Mesendoderm (in vitro differentiated cells): ENCODE measurements at places on chromosomes 7 and 10.

DNA sequence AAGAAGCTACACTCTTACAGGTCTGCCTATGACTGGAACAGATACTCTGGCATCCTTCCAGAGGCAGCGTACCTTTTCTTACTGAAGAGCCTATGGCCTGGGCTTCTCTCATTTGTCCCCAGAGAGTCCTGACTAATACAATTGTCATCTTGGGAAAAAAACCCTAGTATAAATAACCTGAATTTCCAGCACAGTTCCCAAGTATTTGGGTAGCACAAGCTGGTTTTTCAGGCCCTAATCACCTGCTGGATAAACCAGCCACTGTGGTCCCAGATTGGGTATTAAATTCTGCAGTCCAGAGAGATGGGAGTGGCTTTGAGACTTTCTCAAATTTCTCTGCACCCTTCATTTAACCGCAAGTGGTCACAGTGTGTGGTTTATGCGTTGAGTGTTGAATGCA lies 186.8 kb upstream of the NEBL start:
- no peaks in the 10 kb centered on the region for H3K36me3 ChIP-seq
- no peaks in the 10 kb centered on the region for H3K4me1 ChIP-seq
- H3K27ac ChIP-seq: no peak overlapping the region
- no peak overlapping the region for H3K4me3 ChIP-seq

GRCh38 chr10:42926843-42927242 lies 144.2 kb downstream of the BMS1 start:
- H3K27ac ChIP-seq: no peak overlapping the region
- DNase-seq: peak; percentile 71
- no peaks in the 10 kb centered on the region for H3K36me3 ChIP-seq
- peaks cover 2% of the 10 kb centered on the region for H3K4me1 ChIP-seq
- H3K4me3 ChIP-seq: no peak overlapping the region
- no peaks in the 10 kb centered on the region for H3K27me3 ChIP-seq

- H3K4me1 ChIP-seq: peaks cover 7% of the 10 kb centered on the region
- no peaks in the 10 kb centered on the region for H3K27me3 ChIP-seq
- peak; percentile 33 for DNase-seq
- H3K36me3 ChIP-seq: no peaks in the 10 kb centered on the region
- H3K4me3 ChIP-seq: no peak overlapping the region
- H3K27ac ChIP-seq: no peak overlapping the region
Measured at GRCh38 chr10:109427411-109427810, 495.9 kb downstream of the XPNPEP1 start.

GRCh38 chr10:113278664-113279063 lies 274.2 kb upstream of the HABP2 start:
- no peak for DNase-seq
- H3K27ac ChIP-seq: no peak overlapping the region
- no peaks in the 10 kb centered on the region for H3K36me3 ChIP-seq
- no peak overlapping the region for H3K4me3 ChIP-seq
- no peaks in the 10 kb centered on the region for H3K27me3 ChIP-seq

DNA sequence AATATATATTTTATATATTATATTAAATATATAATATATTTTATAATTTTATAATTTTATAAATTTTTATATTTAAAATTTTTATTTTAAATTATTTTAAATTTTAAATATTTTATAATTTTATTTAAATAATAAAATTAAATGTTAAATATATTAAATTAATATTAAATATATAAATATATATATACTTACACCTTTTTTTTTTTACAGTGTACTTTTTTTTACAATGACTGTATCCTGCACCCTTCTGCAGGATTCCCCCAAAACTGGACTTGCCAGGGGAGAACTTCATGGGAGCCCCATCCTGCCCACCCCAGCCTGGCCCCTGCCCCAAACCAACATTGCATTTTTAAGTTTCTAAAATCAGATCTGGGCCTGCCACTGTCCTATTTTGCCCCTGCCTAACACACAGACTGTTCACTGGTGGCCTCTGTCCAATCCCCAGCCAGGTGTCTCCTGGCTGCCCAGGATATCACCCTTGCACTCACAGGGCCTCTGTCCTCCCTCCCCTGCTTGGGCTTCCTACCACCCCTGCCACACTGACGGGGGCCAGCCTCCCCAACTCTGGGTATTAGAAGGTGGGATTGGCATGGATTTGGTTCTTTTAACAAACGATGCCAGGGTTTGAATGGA lies 138.0 kb downstream of the ADCY1 start:
- H3K27ac ChIP-seq: no peak overlapping the region
- DNase-seq: no peak
- H3K36me3 ChIP-seq: no peaks in the 10 kb centered on the region
- no peaks in the 10 kb centered on the region for H3K27me3 ChIP-seq
- no peaks in the 10 kb centered on the region for H3K4me1 ChIP-seq
- no peak overlapping the region for H3K4me3 ChIP-seq

DNA sequence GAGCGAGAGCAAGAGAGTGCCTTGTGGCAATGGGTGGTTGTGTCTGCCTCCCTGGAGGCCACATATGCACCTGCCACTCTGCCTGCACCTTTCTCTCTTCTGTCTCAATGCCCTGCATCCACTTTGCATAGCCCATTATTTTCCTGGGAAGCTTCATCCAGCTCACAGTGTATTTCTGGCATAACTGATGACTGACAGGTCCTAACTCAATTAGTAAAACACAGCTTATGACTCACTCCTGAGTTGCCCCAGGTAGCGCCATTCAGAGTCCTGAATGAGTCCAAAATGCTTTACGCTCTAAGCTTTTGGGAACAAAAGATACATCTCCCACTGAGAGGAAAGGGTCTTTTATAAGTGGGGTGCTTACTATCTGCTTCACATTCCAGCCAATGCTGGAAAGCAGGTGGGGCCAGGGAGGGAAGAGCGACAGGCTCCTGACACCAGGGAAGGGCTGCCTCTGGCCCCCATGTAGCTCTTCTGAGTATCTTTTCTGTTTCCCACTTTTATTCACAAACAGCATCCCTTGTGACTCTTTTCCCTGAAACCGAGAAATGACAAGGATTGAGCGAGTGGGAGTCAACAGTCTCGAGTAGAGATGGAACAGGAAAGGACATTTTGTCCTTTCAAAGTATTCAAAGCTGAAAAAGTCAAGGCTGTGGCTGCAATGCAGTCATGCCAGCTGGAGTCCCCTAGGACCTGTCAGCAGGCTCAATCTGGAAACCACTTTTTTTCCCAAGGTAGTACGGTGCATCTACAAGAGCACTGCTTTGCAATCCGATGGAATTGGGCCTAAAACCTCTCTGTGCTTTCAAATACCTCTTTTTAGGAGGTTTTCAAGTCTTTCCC lies 479.3 kb upstream of the PODXL start:
- H3K27me3 ChIP-seq: no peaks in the 10 kb centered on the region
- H3K4me3 ChIP-seq: no peak overlapping the region
- no peak overlapping the region for H3K27ac ChIP-seq
- no peaks in the 10 kb centered on the region for H3K4me1 ChIP-seq
- H3K36me3 ChIP-seq: no peaks in the 10 kb centered on the region
- DNase-seq: no peak

- DNase-seq: no peak
- H3K27me3 ChIP-seq: no peaks in the 10 kb centered on the region
- H3K4me3 ChIP-seq: no peak overlapping the region
- H3K36me3 ChIP-seq: no peaks in the 10 kb centered on the region
- H3K4me1 ChIP-seq: no peaks in the 10 kb centered on the region
Measured at GRCh38 chr10:76543655-76544054, 1094.0 kb downstream of the KCNMA1 start.

DNA sequence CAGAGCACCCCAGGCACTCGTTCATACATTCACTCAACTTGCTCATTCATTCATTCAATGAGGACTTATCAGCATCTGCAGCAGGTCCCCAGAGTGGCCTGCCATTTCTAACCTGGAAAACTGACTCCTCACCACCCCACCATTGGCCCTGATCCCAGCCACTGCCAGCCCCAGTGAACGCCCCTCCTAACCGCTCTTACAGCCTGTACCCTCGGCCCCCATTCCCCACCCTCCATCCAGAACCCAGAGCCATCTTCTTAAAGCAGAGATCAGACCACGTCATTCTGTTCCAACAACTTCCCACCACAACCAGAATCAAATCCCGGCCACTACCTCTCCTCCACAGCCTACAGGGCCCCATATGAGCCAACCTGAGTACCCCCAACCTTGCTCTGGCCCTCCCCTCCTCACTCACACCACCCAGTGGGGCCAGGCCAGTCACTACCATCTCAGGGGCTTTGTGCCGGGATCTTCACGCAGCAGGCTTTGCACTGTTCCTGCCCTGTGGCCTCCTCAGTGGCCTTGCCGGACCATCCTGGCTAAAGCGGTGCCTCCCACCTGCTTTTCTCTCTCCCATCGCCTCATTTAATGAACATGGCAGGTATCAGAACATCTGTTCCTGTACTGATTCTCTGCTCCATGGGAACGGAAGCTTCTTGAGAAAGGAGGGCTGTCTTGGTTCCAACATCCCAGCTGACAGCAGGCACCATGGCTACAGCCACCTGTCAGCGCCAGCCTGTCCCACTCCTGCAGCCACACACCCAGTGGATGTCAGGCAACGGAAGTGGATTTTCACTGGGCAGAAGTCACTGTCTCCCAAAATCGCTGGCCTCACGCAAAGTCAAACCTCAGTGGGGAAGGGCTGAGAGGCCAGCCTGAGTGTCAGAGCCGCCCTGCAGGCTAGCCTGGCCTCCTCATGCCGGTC lies 45.4 kb downstream of the FAM53B start:
- H3K4me1 ChIP-seq: no peaks in the 10 kb centered on the region
- H3K4me3 ChIP-seq: no peak overlapping the region
- no peaks in the 10 kb centered on the region for H3K27me3 ChIP-seq
- no peak for DNase-seq
- H3K36me3 ChIP-seq: no peaks in the 10 kb centered on the region

DNA sequence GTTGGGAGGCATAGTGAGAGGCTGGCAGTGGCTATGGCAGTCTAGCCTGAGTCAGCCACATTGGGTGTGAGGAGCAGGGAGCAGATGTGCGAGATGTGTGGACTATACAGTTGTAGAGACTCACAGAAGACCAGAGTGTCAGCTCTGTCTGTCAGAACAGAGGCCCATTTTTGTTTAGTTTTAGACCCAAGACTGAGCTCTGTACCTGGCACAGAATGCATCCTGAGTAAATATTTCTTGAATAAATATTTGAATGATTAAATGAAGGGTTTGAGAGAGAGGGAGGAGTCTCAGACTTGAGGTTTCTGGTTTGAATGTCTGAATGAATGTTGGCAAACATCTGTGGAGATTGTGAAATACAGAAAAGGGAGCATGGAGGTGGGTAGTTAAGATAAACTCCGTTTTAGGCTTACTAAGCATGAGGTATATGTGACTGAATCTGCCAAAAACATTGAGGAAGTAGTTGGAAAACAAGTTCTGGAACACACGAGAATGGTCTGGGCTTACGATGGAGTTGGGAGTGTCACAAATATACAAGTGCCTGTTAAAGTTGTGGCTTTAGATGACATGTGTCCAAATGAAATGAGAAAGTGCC lies 3.6 kb downstream of the SEC23IP start:
- DNase-seq: no peak
- peaks cover 5% of the 10 kb centered on the region for H3K36me3 ChIP-seq
- H3K27me3 ChIP-seq: no peaks in the 10 kb centered on the region
- no peak overlapping the region for H3K4me3 ChIP-seq

- H3K27ac ChIP-seq: no peak overlapping the region
- DNase-seq: no peak
- H3K27me3 ChIP-seq: no peaks in the 10 kb centered on the region
- no peaks in the 10 kb centered on the region for H3K36me3 ChIP-seq
- H3K4me3 ChIP-seq: no peak overlapping the region
Measured at GRCh38 chr10:103969436-103969835, 2.5 kb downstream of the SLK start.

DNA sequence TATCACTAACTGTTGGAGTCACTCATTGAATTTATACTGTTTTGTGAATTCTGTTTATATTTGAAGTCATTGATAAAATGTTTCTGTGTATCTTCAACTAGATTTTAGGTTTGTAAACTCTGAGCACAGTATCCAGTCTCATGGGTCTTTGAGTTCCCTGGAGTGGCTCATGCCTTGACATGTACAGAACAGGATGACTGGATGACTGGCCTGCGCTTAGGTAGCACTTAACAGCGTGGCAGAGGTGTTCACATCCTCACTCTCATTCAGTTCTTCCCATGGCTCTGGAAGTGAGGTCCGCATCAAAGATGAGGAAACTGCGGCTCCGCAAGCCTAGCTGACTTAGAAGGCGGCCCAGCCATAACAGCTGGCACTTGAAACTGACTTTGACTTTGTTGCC lies 576.9 kb downstream of the SUGCT start:
- no peak for DNase-seq
- no peak overlapping the region for H3K4me3 ChIP-seq
- no peaks in the 10 kb centered on the region for H3K27me3 ChIP-seq
- peaks cover 6% of the 10 kb centered on the region for H3K4me1 ChIP-seq

DNA sequence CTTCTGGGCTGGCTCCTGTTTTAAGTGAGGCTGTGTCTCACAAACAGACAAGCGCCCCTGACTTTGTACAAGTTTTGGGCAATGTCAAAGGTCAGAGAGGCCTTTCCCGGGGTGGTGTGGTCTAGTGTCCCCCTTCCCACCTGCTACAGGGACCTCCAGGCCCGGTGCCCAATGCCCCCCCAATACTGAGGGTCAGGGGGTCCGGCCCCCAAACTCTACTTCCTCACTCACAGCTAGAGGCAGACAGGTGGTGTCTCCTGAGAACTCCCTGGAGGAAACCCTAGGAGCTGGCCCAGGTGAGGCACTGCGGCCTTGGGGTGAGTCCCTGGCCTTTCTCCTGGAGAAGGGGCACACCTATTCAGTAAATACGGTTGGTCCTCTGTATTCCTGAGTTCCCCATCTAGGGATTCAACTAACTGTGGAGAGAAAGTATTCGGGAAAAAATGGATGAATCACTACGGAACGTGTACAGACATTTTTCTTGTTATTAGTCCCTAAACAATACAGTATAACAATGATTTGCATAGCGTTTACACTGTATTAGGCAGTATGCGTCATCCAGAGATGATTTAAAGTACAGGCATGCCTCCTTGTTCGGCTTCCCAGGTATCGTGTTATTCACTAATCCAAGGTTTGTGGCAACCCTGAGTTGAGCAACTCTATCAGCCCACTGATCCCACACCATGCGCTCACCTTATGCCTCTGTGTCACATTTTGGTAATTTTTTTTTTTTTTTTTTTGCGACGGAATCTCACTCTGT lies 308.1 kb downstream of the WDR37 start:
- no peaks in the 10 kb centered on the region for H3K27me3 ChIP-seq
- no peaks in the 10 kb centered on the region for H3K36me3 ChIP-seq
- H3K27ac ChIP-seq: no peak overlapping the region
- H3K4me1 ChIP-seq: peaks cover 2% of the 10 kb centered on the region

DNA sequence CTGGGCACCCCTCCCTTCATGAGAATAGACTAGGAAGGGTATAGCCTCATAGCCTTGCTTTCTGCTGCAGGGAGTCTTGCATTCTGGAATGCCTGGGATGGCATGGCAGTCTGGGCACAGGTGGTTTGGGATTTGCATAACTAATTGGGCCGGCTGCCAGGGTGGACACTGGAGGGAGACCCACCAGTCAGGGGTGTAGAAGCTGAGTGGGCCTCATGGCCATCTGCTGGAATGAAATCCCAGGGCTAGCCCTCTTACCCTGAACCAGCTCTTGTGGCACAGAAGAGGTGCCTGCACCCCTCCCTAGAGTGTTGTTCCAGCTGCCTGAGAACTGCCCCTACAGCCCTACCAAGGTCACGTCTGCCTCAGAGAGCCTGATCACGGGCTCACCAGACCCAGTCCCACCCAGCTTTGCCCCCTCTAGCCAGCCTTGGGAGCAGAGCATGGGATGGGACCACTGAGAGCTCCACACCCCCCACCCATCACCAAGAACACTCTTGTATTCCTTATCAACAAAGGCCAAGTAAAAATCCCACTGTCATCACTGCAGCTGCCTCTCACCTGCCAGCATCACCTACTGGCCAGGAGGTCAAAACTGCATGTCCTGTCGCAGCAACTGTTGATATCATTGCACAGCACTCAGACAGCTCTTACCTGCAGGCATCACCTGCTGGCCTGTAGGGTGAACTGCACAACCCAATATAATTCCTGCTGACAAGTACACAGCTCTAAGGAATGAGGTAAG lies 148.9 kb downstream of the ZEB1 start:
- no peaks in the 10 kb centered on the region for H3K27me3 ChIP-seq
- no peak overlapping the region for H3K4me3 ChIP-seq
- no peaks in the 10 kb centered on the region for H3K36me3 ChIP-seq
- no peaks in the 10 kb centered on the region for H3K4me1 ChIP-seq
